ENCODE measurements at places on chromosomes 13 and 19.

GRCh38 chr19:19341026-19341425 lies 20.4 kb downstream of the MAU2 start:
- no peak for DNase-seq

DNA sequence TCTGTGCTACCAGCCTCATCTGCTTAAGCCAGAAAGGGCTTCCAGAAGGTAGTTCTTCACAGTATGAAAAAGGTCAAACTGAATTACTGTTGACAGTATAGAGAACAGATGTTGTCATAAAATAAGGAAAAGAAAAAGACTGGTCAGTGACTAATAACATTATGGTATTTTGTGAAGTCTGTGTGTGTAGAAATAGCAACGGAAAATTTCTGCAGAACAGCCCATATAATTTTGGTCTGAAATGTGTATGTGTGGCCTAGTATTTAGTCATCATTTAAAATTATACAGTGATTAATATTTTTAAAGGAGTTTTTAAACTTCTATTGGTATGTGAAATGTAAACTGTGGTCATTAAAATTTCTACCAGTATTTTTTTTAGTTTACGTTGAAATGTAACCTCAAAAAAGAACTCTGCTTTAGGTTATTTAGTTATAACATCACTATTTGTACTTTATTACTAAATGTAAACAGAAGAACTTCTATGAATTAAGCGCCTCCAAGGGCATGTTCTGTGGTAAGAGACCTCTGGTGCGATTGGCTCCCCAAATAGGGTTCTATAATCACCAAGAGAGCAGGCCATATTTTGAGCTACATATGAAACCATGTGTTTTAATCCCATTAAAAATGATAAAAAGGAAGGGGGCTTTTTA lies 3.3 kb upstream of the GPR183 start:
- peak; percentile 68 for DNase-seq

- peak; percentile 55 for DNase-seq
These were observed 503.0 kb downstream of the LIG4 start for GRCh38 chr13:107712145-107712860.

- DNase-seq = no peak
These were observed 305.6 kb downstream of the COG6 start for GRCh38 chr13:39961036-39961435.

Measured in NCI-H69 (cell line).